ENCODE measurements at places on chromosomes 6 and 20.

GRCh38 chr6:146898069-146898887 lies 299.5 kb downstream of the ADGB start:
- no peak for DNase-seq

DNA sequence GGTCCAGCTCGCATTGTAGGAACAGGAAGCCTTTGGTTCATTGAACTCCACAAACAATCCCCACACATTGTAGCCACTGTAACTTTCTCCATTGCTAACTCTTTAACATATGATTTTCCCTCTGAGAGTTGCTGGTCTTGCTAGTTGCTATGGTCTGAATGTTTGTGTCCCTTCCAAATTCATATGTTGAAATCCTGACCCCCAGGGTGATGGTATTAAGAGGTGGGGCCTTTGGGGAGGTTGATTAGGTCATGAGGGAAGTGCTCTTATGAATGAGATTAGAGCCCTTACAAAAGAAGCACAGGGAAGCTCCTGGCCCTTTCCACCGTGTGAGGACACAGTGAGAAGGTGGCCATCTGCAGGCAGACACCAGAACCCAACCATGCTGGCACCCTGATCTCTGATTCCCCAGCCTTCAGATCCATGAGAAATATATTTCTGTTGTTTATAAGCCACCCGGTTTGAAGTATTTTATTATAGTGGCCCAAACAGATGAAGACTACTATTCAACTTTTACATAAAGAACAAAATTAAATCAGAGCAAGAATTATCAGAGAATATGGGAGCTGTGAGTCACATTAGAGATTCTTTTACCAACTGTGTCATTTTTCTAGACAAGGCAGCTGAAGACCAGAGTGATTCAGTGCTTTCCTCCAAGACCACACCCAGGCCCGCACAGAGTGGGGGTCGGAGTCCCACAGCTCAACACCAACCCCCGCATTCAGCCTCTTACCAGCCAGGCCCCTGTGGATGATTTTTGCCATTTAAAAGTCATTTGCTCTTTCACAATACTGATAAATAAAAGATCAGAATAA lies 143.0 kb downstream of the SAMD5 start:
- no peak for DNase-seq

DNA sequence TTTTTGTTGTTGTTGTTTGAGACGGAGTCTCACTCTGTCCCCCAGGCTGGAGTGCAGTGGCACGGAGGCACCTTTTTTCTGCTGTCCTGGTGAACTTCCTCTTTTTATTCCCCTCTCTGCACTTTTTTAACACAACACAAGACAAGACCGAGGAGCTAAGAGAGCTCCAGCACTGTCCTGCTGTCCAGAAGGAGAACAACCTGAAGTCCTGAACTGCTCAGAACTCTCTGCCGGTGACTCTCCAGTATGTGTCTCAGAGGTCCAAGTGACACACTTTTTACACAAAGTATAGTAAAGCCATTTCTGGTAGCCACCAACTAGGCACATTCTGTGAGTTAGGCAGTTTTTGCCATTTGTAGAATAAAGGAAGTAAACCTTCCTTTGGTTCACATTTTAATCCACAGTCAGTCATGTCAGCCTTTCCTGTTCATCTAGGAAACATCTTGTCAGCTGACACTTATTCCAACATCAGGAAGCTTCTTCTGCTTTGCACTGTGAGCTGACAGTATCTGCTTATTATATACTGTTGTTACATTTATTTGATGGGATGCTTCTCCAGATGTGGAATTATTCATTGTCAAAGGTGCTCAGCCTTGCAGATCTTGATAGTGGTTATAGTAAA lies 28.1 kb upstream of the TXNDC5 start:
- DNase-seq, result no peak

- no peak for DNase-seq
Observed at GRCh38 chr6:138727182-138727581, 46.4 kb upstream of the CCDC28A start.

DNA sequence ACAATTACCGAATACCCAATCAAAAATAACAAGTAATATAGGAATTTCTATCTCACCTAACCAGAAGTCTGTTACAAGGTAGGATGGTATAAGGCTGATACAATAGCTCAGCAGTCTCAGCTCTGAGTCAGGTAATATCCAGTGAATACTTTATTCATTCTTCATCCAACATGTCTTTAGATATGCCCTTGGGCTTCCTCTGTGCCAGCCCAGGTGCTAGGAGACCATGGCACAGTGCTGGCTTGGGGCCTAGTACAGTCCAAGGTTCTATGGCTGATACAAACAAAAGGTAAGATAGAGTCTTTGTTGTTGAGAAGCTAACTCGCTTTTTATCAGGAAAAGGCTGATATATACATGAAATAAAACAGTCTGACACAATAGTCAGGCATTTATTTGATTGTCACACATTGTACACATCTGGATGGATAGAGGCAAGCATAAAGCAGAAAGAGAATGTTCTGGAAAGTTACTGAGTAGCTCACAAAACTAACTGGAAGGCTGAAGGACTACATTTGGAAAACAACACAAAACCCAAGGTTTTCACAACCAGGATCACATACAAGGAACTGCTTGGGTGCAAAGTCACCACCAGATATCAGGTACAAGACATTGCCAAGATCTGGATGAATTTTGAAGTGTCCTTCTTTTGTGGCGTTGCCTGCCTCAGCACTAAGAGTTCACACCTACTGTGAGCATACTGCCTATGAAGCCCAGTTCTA lies 110.4 kb upstream of the SCAF8 start:
- DNase-seq, result no peak

DNA sequence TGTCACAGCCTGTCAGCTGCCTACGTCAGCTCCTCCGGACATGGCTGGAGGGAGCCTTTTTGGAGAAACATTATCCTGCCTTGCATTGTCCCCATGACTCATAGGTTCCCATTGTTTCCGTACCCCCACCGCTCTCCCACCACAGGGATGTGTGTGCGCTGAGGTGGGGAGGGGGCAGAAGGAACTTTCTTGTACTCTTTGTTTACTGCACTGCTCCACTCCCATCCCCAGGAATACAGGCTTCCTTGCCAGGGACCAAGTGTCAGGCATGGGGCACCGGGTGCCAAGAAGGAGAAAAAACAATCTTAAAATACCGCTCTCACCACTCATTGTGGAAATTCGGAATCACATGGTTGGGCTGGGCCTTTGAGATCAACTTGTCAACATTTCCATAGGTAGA lies 51.0 kb downstream of the KCNK5 start:
- DNase-seq, result no peak

- DNase-seq, result no peak
Observed at GRCh38 chr6:119234457-119234856, 115.1 kb downstream of the MAN1A1 start.

GRCh38 chr20:50750145-50750671 lies 18.8 kb downstream of the PARD6B start:
- no peak for DNase-seq

GRCh38 chr6:108685970-108686369 lies 125.3 kb downstream of the FOXO3 start:
- no peak for DNase-seq

DNA sequence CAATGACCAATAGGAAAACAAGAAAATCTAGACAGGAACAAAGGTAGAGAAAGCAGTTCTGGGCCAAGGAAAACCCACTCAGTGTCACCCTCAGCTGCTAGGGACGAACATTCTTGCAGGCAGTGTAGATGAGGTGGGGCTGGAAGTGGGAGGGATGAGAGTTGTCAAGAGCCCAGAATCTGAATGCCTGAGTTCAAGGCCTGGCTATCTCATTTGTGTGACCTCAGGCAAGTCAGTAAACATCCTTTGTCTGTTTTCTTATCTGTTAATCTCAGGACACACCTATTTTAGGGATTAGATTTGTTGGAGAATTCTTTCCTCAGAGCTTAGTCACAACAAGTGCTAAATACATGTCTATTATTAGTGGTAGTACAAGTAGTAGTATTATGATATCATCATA lies 50.9 kb upstream of the KIF16B start:
- no peak for DNase-seq

DNA sequence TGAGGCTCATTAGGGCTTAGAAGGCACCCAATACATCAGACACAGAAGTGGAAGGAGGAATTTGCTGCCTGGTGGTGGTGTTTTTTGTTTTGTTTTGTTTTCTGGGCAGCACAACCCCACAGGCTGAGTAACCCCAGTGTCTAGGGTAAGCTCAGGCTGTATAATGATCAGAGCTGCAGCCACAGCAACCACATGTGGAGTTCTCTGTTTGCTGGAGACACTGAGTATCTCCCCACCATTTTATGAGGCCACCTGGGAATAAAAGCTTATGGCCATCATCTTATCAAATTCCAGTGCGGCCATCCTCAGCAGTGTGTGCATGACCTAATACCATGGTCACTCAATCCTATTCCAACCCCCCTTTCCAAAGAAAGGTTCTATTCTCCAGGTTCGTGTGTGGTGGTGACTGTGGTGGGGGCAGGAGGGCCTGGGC lies 3.4 kb upstream of the DLL1 start:
- DNase-seq, result no peak

- no peak for DNase-seq
Observed at GRCh38 chr6:167150941-167151549, 6.7 kb downstream of the GPR31 start.

- no peak for DNase-seq
Observed at GRCh38 chr6:12383448-12383847, 93.3 kb downstream of the EDN1 start.

DNA sequence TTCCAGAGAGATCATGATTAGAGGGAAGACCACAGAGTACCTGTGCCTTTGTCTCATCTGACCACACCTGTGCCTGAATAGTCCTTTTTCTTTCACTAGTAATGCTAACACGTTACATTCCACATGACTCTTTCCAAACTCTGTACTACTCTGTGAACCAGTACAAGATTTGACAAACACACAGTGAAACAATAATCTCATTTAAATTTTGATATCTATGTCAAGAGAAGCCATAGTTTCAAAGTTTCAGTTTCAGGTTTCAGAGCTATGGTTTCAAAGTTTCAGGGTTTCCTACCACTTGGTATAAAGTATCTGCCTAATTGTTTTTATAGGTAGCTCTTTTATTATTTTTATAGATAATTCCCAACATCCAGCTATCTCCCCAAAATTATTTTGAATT lies 62.0 kb upstream of the PHACTR2 start:
- no peak for DNase-seq

GRCh38 chr20:2416541-2417212 lies 36.0 kb downstream of the TGM6 start:
- DNase-seq, result no peak

GRCh38 chr6:108656836-108657235 lies 96.1 kb downstream of the FOXO3 start:
- DNase-seq, result no peak

DNA sequence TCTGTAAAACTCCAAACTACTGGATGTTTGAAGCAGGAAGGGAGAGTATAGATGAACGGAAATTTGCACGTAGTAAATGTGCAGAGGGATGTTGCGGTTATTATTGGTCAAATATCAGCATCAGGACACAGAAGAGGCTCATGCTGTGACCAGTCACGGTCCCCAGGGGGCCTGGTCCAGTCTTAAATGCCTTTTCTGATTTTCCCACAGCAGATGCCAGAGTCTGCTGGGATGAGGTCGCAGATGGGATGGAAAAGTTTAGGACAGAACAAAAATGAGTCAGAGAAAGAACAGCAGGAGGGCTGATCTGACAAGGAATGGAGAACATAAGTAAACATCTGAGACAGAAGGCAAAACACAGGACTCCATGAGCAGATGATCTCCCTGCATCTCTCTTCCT lies 11.7 kb upstream of the SIRPG start:
- DNase-seq, result no peak

- DNase-seq, result no peak
Observed at GRCh38 chr6:14567842-14568241, 450.3 kb downstream of the CD83 start.

DNA sequence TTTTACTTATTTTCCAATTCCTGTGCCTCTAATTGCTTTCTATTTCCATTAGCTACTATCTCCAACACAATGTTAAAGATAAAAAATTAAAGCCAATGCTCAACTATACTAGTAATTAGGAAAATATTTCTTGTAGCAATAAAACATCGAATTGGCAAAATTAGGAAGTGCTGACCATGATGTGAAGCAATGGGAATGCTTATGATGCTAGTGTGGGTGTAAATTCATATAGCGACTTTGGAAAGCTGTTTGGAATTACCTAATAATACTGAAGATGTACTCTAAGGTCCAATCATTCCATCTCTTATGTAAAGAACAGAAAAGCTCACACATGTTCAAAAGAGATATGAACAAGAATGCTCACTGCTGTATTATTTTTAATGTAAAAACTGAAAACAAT lies 78.2 kb downstream of the UBE3D start:
- DNase-seq, result no peak

DNA sequence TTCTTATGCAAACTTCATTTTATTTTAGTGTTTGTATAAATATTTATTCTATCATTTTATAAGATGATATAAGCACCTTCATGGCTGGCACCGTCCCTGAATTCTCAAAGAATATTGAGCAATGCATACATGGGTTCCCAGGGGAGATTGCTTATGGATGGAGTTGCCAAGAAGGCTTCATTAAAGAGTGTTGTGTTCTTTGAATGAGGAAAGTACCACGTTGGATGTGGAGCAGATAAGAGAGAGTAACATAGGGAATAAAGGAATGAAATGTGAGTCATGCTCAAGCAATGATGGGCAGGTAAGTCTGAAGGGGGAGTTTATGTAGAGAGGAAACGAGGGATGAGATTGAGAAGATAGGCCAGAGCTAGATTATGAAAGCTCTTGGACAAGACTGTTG lies 10.3 kb downstream of the DSE start:
- no peak for DNase-seq

GRCh38 chr6:75633045-75633444 lies 31.4 kb downstream of the SENP6 start:
- DNase-seq, result no peak

GRCh38 chr6:30944051-30944450 lies 3.3 kb downstream of the MUCL3 start:
- no peak for DNase-seq

- DNase-seq, result no peak
Observed at GRCh38 chr20:33830371-33830770, 19.2 kb downstream of the CHMP4B start.

DNA sequence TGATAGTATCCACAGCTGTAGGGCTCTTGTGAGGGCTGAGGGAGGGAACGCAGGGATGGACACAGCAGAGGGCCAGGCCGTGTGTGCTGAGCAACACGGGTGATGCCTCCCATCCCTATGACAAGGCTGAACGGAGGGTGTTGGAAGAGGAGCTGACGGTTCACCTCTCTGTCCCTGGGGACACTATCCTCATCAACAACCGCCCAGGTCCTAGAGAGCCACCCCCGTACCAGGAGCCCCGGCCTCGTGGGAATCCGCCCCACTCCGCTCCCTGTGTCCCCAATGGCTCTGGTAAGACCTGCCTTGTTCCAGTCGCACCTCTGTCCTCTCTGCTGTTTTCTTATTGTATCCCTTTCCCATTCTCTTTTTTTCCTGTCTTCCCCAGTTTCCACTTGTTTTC lies 10.1 kb downstream of the DDR1 start:
- DNase-seq, result no peak
